ENCODE measurements at places on chromosomes 6 and 20. TPM values are rescaled to one million over a fixed set of nuclear protein-coding genes. Genes with fewer than 3 reads are reported as not detected.

Gene PLN
- total RNA-seq, result 0.45 TPM

Gene MYLK4
- 0.65 TPM for total RNA-seq

Gene FAM83C
- not detected for total RNA-seq

DNA sequence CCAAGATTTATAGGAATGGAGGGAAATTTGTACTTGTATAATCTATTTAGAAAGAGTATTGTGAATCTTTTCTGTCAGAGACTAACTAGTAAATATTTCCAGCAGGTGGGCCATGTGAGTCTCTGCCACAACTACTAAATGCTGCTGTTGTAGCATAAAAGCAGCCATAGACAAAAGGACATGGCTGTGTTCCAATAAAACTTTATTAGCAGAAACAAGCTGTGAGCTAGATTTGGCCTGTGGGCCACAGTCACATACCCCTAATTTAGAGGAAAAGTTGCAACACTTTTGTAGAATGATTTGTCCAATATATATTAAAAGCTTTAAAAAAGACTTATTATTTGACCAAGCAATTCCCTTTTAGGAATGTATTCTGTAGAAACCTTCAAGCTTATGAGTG is 207.2 kb downstream of the LMBRD1 start:
- DNase-seq, result no peak

DNA sequence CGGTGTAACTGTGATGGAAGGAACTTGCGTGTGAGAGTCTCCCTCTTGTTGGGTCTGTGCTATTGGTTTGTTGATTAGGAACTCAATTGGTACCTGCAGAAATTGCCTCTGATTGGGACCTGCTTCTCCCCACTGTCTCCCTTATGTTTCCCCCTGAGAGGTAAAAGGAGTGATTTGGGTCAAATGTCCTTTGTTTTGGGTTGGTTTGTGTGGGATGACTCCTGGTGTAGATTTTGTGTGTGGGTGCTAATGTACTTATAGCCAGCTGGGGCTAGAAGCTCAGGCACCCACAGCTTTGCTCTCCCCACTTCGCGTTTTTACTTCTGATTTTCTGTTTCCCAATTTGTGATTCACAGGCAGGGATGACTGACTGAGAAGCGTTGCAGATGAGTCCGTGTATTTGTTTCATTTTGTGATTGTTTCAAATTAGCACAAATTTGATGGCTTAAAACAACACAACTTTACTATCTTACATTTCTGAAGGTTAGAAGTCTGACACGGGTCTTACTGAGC is 79.1 kb downstream of the UTRN start:
- no peak for DNase-seq

GRCh38 chr6:145213614-145214013 is 521.7 kb downstream of the EPM2A start:
- DNase-seq, result no peak
